ENCODE measurements at places on chromosomes 1 and 21. TPM values are rescaled to one million over a fixed set of nuclear protein-coding genes. Genes with fewer than 3 reads are reported as not detected.

Gene TNFAIP8L2
- not detected for total RNA-seq

Gene OR2M5
- total RNA-seq = not detected

Gene CAMK2N1
- 1.2 TPM for total RNA-seq

Gene SPRR3
- not detected for total RNA-seq

Gene LCE1E
- not detected for total RNA-seq

Gene NUDT4B
- total RNA-seq = not detected

Gene CHD5
- 0.99 TPM for total RNA-seq

Gene TNFRSF1B
- 0.68 TPM for total RNA-seq

Gene CD1D
- total RNA-seq = 1.3 TPM

Gene FCN3
- total RNA-seq = 0.22 TPM

Gene SLC19A2
- total RNA-seq = 12.8 TPM

Gene AVPR1B
- total RNA-seq = not detected

Gene GREM2
- not detected for total RNA-seq

Gene OR2T10
- not detected for total RNA-seq

Gene CHI3L2
- total RNA-seq = not detected

Gene CBR3
- total RNA-seq = 2.4 TPM

Measured in H9 (cell line).